ENCODE measurements at places on chromosomes 3 and 15.
A peak's percentile ranks its signal among the peaks of the same experiment; 100 is the strongest.

DNA sequence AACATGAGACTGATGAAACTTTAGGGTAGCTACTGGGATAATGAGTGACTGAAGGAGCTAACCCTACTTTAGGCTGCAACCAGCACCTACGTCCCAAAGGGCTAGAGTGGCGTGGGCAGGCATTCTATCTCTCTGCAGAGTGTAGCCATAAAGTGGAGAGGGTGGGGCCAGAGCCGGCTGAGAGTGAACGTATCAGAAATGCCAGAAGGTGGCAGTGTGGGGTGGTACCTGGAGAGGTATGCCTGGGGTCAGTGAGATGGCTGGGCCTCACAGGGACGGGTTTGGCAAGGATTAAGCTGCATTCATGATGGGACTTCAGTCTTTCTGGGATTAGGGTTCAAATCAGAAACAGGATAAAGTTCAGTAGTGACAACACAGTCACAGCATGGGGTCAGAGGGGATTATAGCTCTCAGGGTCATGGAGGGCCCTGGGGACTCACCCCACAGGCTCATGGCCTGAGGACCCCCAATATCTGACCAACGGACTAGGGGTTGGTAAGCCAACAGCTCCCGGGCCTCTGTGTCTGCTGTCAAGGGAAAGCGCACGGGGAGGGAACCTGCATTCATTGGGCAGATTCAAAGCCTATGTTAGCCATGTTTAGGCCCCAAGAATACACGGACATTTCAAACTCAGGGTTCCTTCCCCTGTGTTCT is 86.5 kb upstream of the FOXB1 start:
- peak; percentile 70 for DNase-seq

GRCh38 chr3:56989169-56989976 is 71.1 kb upstream of the SPATA12 start:
- no peak for DNase-seq

DNA sequence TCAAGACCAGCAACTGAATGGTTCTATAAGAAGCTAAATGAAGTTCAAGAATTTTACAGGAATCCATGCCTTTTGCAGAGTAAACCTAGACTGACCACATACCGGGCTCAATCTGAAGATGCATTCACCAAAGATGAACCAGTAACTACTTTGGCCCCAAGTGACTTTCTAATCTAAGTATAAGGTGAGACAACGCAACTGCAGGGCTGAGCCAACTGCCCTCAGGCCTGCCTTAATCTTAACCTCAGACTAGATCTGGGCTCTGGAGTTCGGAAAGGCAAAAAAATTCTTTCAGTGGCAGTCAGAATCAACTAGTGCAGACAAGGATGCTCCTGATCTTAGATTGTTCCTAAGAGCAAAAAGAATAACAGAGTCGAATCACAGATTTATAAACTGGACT is 48.3 kb downstream of the EXD1 start:
- DNase-seq: no peak

GRCh38 chr15:100913961-100914360 is 5.2 kb upstream of the LRRK1 start:
- no peak for DNase-seq

Measured in suppressor macrophage (primary cell).